Stimulated activated naive CD8-positive, alpha-beta T cell treated with anti-CD3 and anti-CD28 coated beads, Interleukin-15, amount 100 ng/mL, for 72 hours (primary cell): ENCODE measurements at places on chromosomes 1 and 21.

DNA sequence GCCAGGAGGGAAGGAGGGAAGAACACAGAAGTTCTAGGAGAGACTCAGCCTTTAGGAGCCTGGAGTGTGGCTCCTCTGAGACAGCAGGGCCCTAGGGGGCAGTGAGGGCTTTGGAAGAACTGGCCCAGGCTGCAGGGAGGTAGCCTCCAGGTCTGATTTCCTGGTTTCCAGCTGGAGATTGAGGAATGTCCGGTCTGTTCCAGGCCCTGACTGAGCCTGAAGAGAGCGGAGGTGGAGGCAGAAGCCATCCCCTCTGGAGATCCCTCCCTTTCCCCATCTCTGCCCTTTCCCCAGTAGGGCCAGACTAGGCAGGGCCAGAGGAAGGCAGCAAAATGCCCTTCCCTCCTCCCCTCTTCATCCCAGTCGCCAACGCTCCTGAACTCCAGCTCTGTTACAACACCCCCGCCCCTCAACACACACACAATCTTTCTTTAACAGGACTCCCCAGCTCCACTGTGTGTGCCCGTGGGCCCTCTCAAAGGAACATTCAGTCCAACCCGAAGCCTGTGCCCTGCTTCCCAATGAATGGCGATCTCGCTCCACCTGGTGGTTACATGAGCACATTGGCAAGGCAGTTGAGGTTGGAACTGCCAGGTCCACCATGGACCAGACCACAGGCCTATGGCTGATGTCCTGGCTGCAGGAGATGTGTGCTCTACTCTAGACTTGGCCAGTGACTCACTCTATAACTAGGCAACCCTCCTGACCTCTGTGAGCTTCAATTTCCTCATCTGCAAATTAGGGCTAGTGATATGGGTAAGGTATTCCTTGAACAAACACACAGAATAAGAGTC is 32.0 kb downstream of the MAP7D1 start:
- DNase-seq, result peak; percentile 72

DNA sequence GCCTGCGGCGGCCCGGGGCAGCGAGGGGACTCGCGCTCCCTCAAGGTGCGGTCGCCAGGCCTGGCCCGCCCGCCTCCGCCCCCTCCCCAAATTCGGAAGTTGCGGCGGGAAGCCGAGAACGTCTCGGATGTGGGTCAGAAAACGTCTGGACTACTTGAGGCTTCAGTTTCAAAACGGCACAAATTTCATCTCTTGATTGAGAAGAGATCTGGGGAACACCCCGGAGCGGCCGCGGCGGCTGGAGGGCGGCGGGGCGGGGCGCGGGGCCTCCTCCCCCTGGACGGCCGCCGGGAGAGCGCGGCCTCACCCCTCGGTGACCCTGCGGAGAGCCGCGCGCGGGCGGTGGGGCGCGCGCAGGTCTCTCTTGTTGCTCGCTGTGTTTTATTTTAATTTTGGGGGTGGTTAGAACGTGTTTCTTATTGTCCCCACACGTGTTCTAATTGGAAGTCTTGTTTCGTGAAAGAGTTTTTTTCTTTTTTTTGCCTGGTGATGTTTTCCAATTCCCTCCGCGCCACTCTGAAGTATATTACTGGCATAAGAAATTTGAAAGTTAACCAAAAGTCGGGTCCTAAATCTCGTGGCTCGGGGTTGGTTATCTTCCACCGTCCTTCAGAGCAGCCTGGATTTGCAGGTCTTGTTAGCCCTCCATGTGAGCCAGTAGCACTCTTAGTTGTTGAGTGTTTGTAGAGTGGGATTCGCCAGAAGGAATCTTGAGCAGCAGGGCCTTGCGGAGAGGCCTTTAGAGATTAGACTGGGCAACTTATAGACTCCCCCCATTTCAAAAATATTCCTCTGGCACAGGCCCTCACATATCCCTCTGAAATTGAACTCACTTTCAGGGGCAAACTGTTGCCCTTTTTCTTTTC is 749 bp downstream of the PCBP3 start:
- DNase-seq, result no peak

GRCh38 chr1:81158592-81158991 is 642.1 kb upstream of the ADGRL2 start:
- DNase-seq, result no peak

- DNase-seq, result no peak
Measured at GRCh38 chr1:79532555-79532954, 526.0 kb upstream of the ADGRL4 start.

DNA sequence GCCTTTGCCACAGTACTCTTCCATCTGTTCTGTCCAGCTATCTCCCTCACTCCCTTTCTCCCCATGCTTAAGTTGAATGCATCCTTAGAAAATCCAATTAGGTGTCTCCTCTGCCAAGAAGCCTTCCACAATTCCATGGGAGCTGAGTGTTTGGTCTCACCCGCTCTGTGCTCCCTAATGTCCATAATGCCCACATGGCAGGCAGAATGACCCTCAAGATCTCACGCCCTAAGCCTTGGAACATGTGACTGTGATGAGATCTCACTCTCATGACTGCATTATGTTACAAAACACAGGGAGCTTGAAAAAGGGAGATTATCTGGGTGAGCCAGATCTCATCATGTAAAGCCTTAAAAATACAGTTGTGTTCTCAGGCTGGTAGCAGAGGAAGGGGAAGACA is 229.4 kb downstream of the OMA1 start:
- DNase-seq, result no peak

GRCh38 chr1:209805875-209806760 is at the start of gene IRF6:
IRF6 (minus strand) TSS chr1:209806142; CDS start chr1:209801413, 4,729 bp downstream.
- DNase-seq, result peak; percentile 76

GRCh38 chr1:171661076-171661650 is 8.7 kb upstream of the MYOC start:
- DNase-seq, result no peak

- no peak for DNase-seq
Measured at GRCh38 chr21:42649122-42650032, 4.0 kb upstream of the PDE9A start.

DNA sequence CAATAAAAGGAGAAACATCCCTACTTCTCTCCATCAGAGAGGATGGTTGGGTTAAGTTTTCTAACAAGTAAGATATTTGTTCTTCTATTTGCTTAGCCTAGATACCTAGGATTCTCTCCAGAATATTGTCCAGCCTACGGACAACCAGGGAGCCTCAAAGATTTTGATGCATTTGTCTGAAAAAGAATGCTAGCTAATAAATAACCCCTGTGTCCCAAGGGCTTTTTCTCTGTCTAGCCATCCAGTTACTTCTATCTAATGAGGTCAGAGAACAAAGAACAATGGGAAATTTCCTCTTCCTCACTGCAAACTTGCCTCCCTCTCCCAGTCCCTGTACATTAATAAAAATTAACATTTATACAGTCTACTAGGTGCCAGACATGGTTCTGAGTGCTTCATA is 810 bp downstream of the RGS5 start:
- DNase-seq, result no peak

DNA sequence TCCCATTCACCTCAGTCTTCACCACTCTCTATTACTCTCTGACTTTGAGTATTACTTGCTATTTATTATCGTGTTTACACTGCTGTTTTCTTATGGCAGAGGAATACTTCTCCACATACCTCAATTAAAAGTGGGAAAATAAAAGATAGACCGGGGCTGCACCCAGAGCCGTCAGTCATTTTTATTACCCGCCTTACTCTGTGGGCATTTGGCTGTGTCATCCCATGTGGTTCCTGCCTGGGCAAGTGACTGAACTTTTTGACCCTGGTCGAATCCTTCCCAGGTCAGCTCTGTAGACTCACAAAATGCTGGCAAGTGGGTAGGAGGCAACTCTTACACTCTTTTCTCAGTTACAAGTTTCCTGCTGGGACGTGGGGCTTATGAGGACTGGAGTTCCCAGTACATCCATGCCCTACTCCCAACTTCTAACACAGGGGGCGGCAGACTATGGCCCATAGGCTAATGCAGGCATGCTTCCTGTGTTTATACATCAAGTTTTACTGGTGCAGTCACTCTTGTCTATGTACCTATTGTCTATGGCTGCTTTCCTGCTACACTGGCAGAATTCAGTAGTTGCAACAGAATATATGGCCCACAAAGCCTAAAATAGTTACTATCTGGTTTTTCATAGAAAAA is 69.5 kb upstream of the KCND3 start:
- DNase-seq, result no peak

- no peak for DNase-seq
Measured at GRCh38 chr1:197924516-197925123, 7.4 kb downstream of the LHX9 start.

GRCh38 chr1:224727351-224728289 is 111.5 kb downstream of the CNIH3 start:
- DNase-seq, result no peak
